ENCODE measurements at places on chromosomes 5 and 9.

DNA sequence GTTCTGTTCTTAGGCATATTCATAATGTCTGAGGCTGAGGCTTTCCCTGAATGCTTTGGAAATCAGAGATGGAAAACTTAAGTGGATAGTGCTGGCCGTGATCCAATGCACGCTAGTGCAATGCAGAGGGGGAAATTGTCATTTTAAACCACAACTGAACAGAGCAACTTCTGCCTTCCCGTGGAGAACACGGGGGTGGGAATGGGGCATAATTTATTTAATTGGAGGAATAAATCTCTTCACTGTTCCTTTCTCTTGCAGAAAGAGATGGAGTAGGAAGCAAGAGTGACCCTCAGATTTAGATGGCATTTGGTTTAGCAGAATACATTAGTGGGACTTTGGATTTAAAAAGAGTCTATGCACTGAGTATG lies 22.9 kb upstream of the NREP start:
- no peak for DNase-seq

DNA sequence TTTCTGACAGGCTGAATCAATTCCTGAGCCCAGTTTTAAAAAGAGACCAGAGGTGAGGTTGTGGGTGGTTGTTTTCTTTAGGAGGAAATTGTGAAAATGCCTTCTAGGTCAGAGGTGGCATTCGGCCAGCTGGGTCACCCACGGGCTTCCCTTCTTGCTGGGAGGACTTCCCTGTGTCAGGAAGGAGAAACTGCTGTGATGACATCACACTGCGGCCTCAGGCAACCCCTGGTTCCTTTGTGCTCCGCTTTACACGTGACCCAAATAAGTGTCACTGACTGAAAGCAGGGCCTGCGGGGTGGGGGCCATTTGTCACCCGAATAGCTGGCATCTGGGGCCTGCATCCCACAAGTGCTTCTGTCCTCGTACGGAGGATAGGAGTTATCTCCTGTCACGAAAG lies 39.7 kb downstream of the FABP6 start:
- no peak for DNase-seq

- no peak for DNase-seq
Measured at GRCh38 chr9:122294531-122294930, 29.8 kb downstream of the MRRF start.

DNA sequence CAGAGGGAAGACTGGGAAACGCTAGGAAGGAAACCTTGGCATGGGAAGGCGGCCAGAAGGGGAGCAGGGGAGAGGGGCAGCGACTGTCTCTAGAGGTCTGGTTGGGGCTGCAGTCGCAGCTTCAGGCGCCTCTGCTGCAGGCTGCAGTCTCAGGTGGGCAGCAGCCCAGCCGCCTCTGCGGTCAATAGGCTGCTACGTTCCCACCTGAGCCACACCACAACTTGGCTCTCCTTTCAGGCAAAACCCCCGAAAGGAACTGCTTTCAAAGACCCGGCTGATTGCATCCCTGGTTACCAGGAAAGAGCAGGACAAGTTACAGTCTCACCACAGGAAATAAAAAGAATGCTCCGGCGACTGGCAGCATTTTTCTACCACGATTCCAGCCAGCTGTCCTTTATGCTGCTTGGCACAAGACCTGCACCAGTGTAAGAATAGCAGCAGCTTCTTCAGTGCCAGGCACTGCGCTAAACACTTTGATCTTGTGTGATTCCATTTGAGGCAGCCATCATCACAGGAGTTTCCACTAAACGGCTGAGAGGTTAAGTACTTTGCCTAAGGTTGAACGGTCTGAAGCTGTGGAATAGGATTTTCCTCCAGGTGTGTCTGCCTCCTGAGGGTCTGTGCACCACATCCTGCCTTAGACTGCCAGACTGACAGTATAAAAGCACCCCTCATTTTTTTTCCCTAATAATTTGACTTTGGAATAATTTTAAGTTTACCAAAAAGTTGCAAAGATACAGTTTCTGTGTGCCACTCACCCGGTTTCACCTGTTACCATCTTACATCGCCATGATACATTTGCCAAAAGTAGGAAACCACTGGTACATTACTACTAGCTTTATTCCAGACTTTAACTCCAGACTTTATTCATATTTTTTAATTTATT lies 7.5 kb downstream of the RPS14 start:
- DNase-seq: no peak

GRCh38 chr5:109656829-109657228 lies 32.9 kb upstream of the MAN2A1 start:
- DNase-seq: peak; percentile 20

DNA sequence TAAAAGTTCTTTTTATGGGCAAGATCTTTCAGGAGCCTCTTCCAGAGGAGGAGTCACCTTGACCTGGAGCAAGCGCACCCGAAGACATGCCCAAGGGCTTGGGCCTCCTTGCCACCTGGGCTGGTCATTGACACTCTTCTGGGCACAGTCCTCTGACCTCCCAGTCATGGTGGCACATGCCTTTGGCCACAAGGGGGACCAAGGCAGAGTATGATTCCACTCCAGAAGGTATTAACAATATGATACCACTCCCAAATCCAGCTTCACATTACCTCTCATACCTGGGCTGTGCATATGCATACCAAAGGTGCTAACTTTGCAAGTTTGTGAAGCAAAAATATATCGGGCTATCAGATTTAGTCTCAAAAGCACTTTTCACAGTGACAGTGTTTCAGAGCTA lies 84.6 kb downstream of the MAST4 start:
- no peak for DNase-seq

DNA sequence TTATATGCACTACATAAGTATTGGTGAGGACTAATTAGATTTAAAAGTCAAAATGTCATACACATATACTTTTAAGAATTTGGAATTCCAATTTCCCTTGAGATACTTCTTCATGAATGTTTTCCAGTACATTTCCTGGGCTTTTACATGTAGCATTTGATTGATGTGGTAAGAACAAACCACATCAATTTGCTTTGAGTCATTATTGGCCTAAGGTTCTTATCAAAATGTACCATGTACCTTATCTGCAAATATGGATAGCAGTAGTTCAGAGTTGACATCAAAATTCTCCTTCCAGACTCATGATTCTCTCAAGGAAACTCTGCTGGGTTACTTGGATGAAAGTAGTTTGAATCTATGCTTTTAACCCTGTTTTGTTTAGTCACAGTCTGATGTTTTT lies 2.5 kb downstream of the CAST start:
- no peak for DNase-seq

DNA sequence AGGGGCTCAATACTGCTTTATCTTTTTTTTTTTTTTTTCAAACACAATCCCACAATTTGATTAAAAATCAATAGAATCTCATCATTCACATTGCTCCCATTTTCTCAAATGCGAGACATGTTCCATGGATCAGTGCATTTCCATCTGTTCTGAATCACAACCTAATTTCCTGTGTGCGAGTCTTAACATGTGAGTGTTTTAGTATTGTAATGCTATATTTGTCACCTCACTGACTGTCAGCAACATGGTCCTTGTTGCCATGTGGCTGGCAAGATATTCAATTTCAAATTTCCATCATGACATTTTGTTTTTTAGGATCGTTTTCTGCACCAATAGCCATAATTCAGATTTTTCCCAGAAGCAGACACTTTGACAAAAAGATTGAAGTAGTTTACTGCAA lies 233.2 kb upstream of the PRDM9 start:
- no peak for DNase-seq

DNA sequence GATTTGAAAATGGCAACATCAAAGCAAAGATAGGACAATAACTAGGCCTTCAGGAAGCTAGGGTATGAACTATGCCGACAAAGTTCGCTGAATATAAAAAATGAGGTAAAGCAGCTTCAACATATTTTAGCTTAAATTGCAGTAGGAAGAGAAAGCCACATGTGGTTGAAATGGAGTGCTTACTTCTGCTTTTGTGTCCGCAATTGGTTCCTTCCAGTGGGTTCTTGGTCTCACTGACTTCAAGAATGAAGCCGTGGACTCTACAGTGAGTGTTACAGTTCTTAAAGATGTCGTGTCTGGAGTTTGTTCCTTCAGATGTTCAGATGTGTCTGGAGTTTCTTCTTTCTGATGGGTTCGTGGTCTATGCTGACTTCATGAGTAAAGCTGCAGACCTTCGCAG lies 95.2 kb downstream of the APTX start:
- no peak for DNase-seq

DNA sequence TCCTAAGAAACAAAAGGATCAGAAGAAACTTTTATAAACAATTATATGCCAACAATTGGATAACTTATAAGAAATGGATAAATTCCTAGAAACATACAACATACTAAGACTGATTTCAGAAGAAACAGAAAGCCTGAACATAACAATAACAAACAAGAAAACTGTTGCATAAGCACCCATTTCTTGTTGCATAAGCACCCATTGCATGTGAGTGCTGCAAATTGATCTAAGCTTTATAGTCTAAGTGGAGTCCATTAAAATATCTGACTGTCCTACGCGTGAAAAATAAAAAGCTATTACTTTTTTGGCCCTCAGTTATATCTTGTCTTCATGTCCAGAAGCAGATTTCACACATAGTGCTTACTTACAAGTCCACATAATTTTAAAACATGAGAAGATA lies 19.3 kb downstream of the TYRP1 start:
- DNase-seq: no peak
